LNCaP clone FGC (cell line): ENCODE measurements at places on chromosomes 3 and 15.
A peak's percentile ranks its signal among the peaks of the same experiment; 100 is the strongest.

GRCh38 chr15:80904998-80905397 lies 84.6 kb downstream of the MESD start:
- DNase-seq: no peak

DNA sequence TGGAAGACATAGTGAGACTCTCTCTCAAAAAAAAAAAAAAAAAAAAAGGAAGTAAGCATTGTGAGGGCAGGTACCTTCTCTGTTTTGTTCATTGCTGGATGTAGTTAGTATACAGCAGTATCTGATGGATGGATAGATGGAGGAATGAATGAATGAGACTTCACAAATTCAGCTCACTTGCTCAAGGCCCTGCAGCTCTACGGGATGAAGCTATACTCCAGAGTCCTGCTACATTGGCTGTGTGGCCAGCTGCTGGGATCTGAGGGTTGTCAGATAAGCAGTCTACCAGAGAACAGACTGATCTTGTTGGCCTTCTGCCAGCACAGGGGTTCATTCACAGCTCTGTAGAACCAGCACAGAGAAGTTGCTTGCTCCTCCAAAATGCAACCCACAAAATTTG lies 35.0 kb downstream of the MLH1 start:
- no peak for DNase-seq

GRCh38 chr3:33975463-33975862 lies 177.0 kb downstream of the PDCD6IP start:
- DNase-seq: no peak

- no peak for DNase-seq
These were observed 10.2 kb upstream of the HHATL start for GRCh38 chr3:42712688-42713372.

DNA sequence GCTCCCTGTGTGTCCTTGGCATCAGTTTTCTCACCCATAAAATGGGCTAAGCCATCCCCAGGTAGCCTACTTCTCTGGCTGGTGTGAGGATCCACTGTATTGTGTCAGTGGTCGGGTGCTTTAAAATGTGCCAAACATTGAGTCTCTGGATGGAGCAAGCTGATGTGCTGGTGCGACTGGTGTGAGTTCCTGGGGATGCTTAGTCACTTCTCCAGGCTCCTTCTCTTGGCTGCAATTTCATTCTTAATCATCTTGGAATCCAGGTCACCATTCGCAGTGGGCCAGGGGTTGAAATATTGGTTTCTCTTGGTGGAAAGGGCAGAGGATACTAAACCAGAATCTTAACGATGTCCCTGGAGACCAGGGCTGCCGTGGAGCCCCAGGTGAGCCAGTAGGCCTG lies 29.3 kb downstream of the SCN5A start:
- DNase-seq: no peak

DNA sequence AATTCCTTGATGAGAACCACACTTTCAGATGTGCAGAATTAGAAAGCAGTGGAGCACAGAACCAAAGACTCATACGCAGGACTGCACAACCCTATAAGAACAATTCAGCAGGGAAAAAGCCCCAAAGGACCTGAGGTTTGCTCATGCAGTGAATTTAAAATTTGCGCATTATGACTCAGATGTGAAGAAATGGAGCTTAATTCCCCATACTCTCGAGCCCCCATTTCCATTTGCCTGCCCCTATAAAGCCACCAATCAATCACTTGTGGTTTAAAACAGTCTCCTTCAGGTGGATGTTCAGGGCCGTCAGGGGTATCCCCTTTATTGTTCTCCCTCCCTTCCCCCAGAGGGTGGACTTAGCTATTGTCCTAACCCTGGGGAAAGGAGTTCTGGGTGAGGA lies 221.2 kb downstream of the IGSF11 start:
- no peak for DNase-seq

- no peak for DNase-seq
These were observed 901.7 kb downstream of the PLOD2 start for GRCh38 chr3:145259166-145259880.

- DNase-seq: peak; percentile 13
These were observed 29.5 kb upstream of the ZNF774 start for GRCh38 chr15:90322538-90322937.

- DNase-seq: no peak
These were observed 241.7 kb upstream of the HES1 start for GRCh38 chr3:193894121-193894863.

DNA sequence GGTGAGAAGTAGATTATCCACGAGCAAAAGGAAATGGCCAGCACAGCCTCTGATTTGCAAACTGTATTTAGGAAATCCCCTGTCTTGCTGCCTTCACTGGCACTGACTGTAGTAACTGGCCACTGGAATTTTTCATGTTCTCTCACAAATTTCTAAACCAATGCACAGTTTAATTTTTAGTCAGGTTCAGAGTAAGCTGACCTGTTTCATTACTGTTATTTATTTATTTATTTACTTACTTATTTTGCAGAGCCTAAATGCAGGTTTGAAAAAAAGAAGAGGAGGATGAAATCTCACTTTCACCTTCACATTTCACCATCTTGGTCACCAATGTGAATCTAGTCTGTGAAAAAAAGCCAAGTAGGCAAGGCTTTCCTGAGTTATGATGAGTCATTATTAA lies 291.0 kb downstream of the PLOD2 start:
- DNase-seq: no peak

- no peak for DNase-seq
These were observed 142.4 kb downstream of the FAM43A start for GRCh38 chr3:194828116-194828515.

- DNase-seq: no peak
These were observed 430.2 kb downstream of the LPP start for GRCh38 chr3:188584162-188584529.

GRCh38 chr3:129445471-129445870 lies 5.4 kb downstream of the IFT122 start:
- no peak for DNase-seq

- no peak for DNase-seq
These were observed 102.0 kb downstream of the SCAPER start for GRCh38 chr15:76803049-76803571.

DNA sequence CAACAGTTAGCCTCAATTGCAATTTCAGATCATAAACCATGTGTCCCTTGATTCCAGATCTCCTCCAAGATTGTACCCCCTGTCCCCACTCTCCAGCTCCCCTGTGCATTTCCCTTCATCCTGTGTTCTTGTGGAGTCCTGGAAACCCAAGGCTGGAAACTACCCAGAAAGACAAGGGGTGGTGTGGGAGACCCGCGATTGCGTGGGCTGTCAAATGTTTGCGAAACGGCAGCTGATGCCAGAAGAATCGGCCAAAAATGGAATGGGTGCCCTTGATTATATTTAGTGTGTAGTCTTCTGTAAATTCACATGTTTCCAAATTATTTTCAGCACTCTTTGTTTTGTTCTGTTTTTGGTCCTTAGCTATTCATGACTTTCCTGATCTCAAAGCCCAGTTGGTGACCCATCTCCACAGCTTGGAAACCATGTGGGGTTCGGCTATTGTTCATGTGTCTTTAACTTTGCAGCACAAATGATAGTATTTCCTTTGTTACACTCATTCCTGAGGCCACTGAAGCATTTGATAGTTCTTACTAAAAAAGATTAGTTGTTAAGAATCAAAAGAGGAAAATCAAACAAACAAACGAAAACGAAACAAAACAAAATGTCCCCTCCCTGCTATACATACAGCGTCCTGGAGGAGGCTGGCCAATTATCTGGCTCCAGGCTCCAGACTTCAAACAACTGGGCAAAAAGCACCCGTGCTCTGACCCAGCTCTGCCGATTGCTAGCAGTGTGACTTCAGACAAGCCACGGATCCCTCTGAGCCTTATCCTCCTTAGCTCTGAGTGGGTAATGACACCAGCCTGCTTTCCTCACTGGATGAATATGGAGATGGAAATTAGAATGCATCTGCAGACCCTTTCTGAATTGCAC lies 120.9 kb downstream of the CACNA2D3 start:
- DNase-seq: peak; percentile 28

DNA sequence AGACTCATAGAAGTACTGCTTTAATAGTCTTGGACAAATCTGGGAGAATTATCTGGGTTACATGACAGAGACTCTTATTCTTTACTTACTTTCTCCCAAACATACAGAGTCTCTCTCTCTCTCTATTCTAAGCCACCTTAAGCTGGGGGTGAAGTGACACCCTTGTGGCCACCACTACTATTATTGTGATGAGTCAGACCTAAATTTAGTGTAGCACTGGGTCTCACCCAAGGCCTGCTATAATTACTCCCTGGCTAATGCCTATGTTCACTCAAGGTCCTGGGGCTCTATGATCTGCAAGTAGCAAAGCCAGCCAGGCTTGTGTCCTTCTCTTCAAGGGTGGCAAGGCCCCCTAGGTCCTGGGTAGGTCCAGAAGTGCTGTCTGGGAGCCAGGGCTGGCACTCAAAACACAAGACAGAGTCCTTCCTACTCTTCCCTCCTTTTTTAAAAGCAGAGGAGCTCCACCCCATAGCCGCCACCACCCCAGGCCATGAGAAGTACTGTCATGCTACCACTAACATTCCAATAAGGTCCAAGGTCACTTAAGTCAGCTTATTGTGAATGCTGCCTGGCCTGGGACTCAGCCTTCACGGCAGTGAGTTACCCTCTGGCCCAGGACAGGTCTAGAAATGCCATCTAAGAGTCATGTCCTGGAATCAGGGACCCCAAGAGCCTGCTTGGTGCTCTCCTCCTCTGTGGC lies 183.6 kb downstream of the POLQ start:
- no peak for DNase-seq

DNA sequence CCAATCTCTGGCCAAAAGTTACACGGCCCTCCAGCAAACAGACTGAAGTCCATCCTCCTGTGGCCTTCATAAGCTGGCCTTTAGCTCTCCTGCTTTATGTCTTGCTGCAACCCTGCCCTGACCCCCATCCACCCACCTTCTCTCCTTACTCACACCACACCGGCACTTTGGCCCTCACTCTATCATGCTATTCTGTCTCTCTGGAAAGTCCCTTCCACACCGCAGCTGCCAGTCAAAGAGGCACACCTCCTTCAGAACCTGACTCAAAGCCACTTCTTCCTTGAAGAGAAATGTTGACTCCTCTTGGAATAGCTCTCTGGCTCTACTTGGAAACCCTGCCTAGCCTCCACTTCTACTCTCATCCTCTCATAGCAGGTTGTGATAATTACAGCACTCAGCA lies 4.5 kb downstream of the GPR156 start:
- DNase-seq: no peak

DNA sequence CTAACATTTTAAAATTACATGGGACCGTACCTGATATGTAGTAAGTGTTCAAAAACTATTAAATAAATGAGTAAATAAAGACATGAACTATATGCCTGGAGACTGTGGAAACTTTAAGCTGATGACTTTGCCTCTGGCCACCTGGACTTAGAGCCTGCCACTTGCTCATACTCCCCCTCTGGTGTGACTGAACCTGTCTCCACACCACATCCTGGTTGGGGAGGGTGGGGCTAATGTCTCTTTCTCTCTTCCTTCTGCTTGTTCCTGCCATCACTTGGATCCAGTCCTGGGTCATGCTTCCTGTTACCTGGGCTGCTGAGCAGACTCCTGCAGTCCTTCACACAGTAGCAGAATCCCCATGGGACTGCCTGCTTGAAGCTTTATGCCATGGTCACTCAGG lies 8.2 kb upstream of the TMEM158 start:
- no peak for DNase-seq

GRCh38 chr15:101050623-101051290 lies 131.6 kb downstream of the LRRK1 start:
- DNase-seq: no peak

DNA sequence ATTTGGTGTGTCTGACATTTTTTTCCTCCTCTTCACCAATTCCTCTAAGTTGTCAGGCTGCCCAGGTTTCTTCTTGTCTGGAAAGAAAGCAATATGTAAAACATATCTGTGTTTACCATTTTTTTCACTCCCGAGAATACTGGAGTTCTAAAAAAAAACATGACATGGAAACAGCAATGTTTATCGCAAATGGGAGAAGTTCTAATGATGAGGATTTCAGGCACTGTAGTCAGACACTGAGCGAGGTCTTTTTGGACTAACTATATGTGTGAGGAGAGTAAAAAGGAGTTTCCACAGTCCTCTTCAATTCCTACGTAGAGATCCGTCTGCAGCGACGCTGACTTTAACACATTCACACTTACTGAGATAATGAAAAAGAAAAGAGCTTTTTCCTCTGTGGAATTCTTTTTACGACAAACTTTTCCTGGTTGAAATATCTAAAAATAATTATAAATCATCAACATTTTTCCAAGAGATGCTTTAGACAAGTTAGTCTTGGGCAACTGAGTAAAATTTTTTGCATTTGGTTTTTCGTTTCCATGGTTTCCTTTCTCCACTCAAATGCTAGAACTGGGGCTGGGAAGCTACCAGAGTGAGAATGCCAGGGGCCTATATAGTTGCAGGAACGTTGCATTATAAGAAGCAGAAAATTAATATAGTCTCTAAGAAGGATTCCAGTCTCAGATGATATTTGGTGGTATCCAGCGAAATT lies 8.4 kb upstream of the SETMAR start:
- no peak for DNase-seq

DNA sequence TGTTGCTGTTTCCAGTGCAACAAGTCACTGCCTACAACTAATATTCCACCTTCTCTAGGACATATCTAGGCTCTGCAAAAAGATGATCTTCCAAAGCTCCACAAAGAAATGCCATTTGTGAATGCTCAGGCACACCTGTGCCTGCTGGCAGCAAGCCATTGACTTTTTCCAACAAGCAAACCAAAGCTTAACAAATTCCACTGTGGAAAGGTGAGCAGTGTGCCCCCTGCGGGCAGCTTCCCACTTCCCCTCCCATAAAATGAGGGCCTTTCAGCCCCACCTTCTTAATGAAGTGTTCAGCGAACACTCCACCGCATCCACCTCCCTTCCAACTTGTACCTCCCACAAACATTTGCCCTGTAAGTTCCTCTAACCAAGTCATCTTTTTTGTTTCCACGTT lies 157.5 kb upstream of the SLC24A5 start:
- no peak for DNase-seq

- no peak for DNase-seq
These were observed 22.7 kb upstream of the LCTL start for GRCh38 chr15:66588537-66588936.

- DNase-seq: no peak
These were observed 3.8 kb downstream of the CSRNP1 start for GRCh38 chr3:39149498-39150147.

GRCh38 chr3:115623044-115623868 lies at the start of gene GAP43:
GAP43 (plus strand) TSS chr3:115623510; CDS start chr3:115623690, 180 bp downstream.
- no peak for DNase-seq

- no peak for DNase-seq
These were observed 58.8 kb downstream of the AMOTL2 start for GRCh38 chr3:134315286-134316106.

DNA sequence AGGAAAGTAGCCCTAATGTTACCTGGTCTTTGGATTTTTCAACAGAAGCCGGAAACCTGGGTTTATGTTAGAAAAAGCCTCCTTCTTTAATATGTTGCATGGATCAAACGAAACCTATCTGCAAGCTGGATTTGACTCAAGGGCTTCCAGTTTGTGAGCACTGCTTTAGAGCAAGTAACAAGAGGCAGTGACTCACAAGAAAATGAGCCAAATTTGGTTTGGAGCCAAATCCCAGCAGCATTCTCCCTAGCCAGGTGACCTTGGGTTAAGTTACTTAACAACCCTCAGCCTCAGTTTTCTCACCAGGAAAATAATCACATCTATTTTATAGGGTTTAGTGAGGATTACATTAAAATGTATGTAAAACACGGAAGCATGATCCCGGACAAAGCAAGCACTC lies 215.2 kb upstream of the PRICKLE2 start:
- peak; percentile 15 for DNase-seq

- DNase-seq: no peak
These were observed 27.8 kb downstream of the ALPK3 start for GRCh38 chr15:84844964-84845363.
